Uterine smooth muscle cell (primary cell): ENCODE measurements at places on chromosomes 4 and X. TPM values are rescaled to one million over a fixed set of nuclear protein-coding genes. Genes with fewer than 3 reads are reported as not detected.

ARL9 gene
- total RNA-seq = under 0.01 and 0.44 TPM in 2 replicates

RAI2 gene
- total RNA-seq = 0.66 and 0.87 TPM in 2 replicates

CCSER1 gene
- 0.33 and 2.9 TPM in 2 replicates for total RNA-seq

NPY5R gene
- total RNA-seq = not detected in 2 replicates

HHIP gene
- total RNA-seq = 1.4 and 3.7 TPM in 2 replicates

GABRE gene
- 15.2 and 20.7 TPM in 2 replicates for total RNA-seq

BTC gene
- total RNA-seq = 0.11 and 0.25 TPM in 2 replicates

SYP gene
- total RNA-seq = 0.12 and 0.33 TPM in 2 replicates

TCEAL7 gene
- 44.3 and 50.5 TPM in 2 replicates for total RNA-seq

DUSP9 gene
- 0.11 TPM in 1 of 2 replicates, not detected in the other for total RNA-seq
